Effector memory CD4-positive, alpha-beta T cell (primary cell): ENCODE measurements at places on chromosomes 16 and 17.

- DNase-seq: no peak
Measured at GRCh38 chr17:7328840-7329373, at the start of gene NEURL4. Gene NEURL4 (minus strand): TSS chr17:7329335. CDS start chr17:7329312, 23 bp downstream.

DNA sequence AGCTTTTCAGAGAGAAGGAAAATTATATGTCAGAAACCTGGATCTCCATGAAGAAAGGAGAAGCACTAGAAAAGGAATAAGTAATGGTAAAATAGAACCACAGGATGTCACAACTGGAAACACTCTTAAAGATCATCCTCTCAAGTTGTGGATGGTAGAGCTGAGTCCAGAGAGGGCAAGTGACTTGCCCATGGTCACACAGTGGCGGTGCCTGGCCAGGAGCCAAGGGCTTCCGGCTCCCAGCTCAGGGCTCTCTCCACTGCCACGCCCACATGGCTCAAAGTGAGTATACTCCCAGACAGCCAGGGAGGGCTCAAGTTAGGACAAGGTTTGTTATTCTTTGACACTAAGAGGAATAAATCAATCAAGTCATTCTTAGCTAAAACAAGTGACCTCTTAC, 159.8 kb downstream of the COPRS start:
- DNase-seq: no peak

DNA sequence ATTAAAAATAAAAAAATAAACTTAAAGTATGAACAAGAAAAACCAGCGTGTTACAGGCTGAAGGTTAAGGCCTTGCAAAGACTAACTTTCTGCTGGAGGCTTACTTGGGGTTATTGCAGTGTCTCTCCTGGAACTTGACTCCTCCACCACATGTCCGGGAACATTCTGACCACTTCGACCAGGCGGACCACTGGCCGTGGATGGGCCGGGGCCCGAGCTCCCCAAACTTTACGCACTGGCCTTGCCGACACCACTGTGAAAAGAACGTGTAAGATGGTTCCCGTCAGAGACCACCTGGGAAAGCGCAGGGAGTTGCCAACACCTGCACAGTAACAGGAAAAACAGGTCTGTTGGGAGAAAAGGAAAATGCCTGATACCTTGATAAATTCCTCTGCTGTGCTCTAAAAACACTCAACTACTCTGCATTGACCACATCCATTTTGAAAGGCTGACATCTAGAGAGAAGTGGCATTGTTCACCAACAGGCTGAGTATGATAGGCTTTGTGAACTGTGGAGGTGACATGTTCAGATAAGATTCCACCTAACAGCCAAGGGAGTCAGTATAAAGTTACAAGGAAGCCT, 99.1 kb downstream of the ADAMTS18 start:
- no peak for DNase-seq

DNA sequence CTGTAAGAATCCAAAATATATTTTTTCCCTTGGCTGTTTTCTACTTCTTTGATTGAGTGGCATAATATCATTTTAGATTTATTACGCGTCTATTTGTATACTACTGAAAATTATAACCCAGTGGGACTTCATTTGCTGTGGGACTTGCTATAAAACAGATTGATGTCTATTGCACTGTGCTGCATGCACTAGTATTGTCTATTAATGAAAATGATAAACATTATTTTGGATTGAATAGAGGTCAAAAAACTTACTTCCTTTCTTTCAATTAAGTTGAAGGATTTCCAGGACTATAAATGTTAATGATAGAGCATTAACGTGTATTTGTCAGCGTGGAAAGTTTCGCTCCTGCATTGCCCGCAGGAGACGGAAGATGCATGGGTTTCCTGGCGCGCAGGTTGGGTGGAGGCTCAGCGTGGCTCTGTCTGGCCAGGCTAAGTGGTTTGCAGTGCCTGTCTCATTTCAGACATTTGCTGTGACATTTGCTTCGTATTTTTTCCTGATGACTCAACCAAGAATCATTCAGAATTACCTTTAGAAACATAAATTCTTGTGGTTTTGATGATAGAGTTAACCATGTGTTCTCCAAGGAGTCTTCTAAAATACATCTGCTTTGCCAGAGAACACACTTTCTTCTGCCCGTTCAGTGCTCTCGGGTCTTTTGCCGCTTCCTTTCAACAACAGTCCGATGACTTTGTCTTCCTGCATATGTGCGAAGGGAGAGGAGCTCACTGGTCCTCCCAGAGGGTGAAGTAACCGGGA, 216.7 kb downstream of the RPTOR start:
- DNase-seq: peak; percentile 66

DNA sequence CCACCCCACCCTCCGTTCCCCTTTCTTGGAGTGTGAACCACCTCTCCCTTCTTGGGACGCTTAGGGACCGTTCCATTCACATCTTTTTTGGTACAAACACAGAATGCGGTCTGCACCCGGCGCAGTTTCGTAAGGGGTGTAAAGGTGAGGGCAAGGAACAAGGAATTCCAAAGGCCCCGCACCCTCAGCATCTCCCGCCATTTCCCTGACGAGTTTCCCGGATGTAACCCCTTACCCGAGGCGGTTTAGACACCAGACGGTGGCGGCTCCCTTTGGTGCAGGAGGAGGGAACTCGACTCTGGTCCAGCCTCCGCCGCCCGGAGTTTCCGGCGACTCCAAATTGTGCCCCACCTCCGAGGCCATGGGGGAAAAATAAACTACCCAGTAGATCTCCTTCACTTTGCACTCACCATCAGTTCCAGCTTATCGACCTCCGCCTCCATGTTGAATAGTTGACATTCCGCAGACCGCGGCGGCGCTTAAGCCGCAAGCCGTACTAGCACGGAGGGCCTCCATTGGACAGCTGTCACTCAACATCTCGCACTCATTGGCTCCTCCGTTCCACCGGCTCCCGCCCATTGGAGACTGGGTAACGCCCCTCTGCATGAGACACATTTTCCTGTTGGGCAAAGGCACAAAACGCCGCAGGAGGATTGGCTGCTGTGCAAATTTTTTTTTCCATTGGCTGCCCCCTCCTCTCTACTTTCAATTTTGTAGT, at the start of gene SKA2:
TSS of gene SKA2 (minus strand) at position 466 of the 718 bp plus-strand sequence. CDS start at position 443, 23 bp downstream.
- peak; percentile 97 for DNase-seq

DNA sequence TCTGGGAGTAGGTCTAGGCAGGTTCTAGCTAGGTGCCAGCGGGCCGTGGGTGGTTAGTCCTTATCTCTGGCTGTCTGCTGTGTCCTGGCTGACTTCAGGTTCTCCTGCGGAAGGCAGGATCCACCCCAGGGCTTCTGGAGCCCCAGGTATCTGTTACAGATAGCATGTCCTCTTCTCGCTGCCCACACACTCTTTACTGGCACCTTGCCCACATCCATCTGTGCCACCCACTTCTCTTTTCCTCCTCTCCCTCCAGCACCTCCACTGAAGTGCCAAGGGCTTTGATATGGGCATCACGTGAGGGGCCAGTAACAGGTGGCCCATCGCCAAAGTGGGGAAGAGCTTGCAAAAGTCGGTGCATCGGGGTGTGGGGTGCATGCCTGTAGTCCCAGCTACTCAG, 4.6 kb upstream of the MPP2 start:
- DNase-seq: no peak

DNA sequence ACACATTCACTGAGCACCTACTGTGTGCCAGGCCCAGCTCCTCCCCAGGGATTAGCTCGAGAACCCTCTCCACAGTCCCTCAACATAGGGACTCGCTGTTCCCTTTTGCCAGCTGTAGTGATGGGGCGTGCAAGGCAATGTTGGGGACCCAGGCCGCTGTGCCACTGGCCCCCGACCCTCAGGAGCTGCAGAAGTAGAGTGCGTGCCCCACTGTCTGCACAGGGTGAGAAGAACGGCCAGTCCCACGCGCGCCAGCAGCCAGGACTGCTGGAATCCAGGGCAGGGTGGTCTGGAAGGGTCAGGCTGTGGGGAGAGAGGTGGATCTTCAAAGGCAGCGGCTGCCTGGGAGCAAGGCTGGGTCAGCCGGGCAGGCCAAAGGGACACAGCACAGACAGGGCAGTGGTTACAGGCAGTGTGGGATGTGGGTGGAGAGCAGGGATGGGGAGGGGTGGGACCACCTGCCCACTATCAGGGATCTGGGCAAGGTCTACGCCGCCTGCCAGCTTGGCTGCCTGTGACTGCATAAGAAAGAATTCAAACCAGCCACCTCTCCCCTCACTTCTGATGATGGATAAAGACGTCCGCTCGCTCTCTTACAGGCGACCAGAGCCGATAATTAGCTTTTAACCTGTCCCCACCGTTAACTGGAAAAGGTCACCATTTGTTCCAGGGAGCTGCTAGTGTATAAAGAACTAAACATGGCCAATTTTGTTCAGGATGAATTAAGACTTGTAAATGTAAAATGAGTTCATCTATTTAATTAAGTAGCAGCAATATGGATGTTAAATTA, 86.7 kb upstream of the GSE1 start:
- DNase-seq: no peak

GRCh38 chr16:84061236-84061819, 18.7 kb upstream of the SLC38A8 start:
- DNase-seq: no peak

DNA sequence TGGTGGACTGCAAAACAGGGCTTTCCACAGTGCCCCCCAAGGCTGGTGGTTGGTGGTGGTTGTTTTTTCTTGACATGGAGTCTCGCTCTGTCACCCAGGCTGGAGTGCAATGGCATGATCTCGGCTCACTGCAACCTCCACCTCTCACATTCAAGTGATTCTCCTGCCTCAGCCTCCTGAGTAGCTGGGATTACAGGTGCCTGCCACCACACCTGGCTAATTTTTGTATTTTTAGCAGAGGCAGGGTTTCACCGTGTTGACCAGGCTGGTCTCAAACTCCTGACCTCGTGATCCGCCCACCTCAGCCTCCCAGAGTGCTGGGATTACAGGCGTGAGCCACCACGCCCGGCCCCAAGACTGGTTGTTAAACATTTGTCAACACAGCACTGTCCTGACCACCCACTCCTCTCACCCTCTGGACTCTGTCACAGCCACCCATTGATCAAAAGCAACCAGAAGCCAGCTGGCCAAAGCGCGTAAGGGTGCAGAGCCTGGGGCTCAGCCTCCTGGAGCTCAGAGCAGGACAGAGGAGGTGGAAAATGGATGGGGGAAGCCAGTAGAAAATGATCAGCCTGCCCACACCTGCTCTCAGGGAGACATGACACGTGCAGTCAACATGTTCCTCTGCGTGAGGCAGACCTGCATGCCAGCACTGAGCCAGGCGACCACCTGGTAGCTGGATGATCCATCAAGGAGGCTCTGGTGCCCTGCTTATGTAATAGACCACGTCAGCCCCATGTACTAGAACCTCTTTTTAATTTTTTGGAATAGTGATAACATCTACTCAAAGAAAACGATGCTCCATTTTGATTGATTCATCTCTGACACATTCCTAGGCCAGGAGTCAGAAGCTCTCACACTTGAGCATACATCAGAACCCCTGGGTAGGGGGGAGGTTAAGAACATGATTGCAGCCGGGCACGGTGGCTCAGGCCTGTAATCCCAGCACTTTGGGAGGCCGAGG, 14.8 kb upstream of the OSGIN1 start:
- DNase-seq: no peak

GRCh38 chr17:4986951-4987766, at the start of gene CAMTA2:
Gene CAMTA2 (minus strand): TSS chr17:4987675. CDS start chr17:4986222, 1,453 bp downstream.
- peak; percentile 83 for DNase-seq

DNA sequence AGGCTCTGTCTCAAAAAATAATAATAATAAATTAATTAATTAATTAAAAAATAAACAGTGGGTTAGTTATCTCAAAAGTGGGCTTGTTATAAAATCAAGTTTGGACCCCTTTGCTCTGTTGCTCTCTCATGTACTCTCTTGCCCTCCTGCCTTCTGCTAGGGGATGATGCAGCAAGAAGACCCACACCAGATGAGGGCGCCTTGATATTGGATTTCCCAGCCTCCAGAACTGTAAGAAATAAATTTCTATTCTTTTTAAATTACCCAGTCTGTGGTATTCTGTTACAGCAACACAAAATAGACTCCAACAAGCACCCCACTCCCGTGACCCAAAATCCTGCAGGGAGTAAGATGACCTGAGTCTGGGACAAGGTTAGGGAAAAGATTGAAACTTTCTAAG, 2.1 kb upstream of the ZNF652 start:
- no peak for DNase-seq

DNA sequence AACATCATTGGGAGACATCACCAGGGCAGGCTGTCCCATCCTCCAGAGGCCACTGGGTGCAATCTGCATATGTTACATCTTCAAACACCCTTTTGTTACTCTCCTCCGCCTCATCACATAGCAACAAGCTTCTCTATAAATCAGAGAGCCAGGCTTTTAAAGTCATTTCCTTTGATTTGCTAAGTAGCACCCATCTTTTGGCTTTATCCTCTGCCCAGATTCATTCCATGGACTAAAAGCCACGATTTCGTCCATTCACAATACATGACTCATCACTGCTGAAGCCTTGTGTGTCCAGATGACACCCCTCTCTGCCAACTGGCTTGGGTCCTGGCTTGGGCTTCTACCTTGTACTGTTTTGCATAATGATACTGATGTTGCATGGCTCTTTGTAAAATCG, 2.0 kb upstream of the KRT38 start:
- no peak for DNase-seq

- DNase-seq: no peak
Measured at GRCh38 chr17:2347805-2348685, 10.7 kb downstream of the SGSM2 start.

- DNase-seq: no peak
Measured at GRCh38 chr17:82477934-82478333, 19.4 kb downstream of the NARF start.

DNA sequence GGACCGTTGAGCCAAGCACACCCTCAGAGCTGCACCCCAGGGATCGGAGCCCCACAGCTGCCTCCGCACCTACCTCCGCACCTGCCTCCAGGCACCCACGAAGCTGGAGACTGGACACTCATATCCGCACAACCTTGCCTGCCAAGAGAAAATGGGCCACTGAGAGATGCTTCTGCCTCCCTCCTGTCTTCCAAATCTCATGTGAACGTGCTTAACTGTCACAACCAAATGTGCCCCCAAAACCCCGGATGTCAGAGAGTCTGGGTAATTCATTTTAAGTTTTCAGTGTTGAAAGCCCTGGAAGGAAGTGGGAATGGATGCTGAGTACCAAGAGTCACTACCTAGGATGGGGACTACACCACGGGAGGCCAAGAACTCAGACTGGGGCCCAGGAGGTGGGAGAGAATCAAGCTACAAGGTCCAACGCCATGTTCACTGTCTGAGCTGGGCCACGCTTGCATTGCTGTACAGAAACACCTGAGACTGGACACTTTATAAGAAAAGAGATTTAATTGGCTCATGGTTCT, 49.5 kb upstream of the MEAK7 start:
- DNase-seq: peak; percentile 49

DNA sequence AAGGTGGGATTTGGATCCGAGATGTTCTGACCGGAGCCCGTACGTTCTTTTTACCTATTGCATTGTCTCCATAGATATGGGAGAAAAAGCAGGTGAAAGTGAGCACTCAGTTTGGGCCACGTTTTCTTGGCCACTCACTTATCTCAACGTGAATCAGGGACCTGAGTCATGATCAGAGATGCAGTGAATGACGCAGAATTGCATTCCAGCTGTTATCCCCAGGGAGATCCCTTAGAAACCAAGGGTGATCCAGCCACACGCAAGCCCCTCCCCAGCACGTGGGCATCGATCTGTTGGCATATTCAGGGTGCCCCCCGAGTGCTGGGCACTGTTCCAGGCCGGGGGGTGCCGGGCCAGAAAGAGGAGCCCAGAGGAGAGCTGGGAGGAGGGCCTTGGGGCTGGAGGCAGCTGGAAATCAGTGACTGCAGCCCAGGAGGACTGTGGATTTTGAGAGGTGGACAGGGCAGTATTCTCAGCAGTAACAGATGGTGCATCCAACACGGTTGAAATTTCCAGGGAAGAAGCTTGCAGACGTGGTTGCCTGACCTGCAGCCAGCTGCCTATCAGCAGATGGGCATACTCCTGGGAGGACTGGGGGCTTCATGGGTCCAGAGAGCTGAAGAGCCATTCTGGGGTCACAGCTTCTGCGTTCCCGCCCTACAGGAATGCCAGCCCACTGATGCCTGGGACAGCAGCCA, 87.2 kb upstream of the CACNG5 start:
- no peak for DNase-seq
